ENCODE measurements at places on chromosomes 11 and 22. TPM values are rescaled to one million over a fixed set of nuclear protein-coding genes. Genes with fewer than 3 reads are reported as not detected.

DNA sequence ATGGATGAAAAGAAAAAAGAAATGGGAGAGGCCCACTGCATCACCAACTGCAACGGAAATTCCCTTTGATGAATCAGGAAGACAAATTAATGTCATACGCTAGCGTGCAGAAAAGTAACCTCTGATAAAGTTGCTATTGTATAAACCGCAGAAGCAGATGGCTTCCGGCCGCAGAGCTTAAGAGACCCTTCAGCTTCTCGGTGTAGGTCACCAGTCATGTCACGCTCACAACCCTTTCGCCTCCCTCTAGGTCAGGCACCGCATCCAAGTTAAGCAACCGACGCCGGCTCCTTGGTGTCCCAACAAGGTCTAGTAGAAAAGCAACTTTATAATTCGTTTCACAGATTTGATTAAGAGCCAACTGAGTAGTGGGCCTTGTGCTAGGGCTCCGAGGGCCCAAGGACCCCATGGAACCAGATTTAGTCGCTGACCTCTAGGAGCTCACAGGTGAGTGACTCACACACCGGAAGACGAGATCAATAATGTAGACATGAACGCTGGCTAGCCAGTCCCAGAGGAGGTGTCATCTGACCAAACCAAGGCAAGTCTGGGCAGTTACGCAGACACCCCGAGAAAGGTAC lies 1.2 kb upstream of the ZFP91 start:
- no peaks in the 10 kb centered on the region for H3K27me3 ChIP-seq
- H3K4me1 ChIP-seq = no peaks in the 10 kb centered on the region
- no peaks in the 10 kb centered on the region for H3K36me3 ChIP-seq

DNA sequence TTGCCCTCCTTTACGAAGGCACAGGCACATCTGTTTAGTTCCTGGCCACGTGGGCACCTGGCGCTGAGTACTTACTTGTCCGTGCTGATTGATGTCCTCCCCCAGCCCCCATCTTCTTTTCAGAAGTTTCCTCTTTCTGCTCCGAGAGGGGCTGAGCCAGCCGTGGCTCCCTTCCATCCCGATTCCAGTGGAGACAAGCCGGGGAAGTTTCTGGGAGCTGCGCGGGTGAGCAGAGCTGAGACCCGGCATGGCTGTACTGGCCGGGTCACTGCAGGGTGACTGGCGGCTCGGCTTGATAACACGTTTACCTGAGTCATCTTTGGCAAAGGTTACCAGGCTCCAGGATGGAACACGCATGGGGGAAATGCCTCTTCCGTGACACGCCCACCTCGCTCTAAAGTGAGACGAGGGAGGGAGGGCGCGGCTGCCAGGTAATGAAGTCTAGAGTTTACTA lies 45.4 kb upstream of the ATXN10 start:
- peaks cover 42% of the 10 kb centered on the region for H3K27me3 ChIP-seq
- no peak overlapping the region for H3K4me3 ChIP-seq
- H3K4me1 ChIP-seq = no peaks in the 10 kb centered on the region

DNA sequence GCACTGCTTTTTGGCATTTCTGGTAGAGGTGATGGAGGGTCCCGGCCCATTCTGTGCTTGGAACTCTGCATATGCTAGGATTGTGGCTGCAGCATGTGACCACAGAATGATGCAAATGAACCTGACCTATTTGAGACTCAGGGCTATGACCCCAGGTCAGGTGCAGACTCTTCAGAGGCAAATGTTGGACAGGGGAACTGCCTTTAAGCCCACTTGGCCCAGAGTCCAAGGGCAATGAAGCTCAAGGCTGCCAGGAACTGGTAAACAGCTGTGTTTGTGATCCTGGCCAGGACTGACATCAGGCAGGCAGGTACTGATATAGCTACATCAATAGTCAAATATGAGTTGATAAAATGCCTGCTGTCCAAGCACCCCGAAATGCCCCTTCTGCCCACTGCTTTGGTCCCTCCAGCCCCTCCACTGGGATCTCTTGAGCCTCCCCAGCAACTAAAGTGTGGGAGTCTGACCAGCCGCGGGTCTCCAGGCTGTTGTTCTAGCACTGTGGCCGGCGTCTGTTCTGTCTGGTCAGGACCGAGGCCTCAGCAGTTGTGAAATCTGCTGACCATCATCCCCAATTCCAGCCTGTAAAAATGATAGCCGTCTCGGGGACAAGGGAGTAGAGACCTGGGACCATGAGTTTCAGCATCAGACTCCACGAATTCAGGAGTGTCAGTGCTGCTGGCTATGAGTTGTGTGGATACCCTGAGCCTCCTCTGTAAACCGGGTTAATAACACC lies 82.4 kb upstream of the EIF3D start:
- DNase-seq = no peak
- peaks cover 29% of the 10 kb centered on the region for H3K27me3 ChIP-seq
- H3K27ac ChIP-seq = no peak overlapping the region
- no peaks in the 10 kb centered on the region for H3K4me1 ChIP-seq

GRCh38 chr11:123653483-123653826 lies 969 bp downstream of the SCN3B start:
- no peaks in the 10 kb centered on the region for H3K36me3 ChIP-seq
- H3K27ac ChIP-seq = no peak overlapping the region
- no peaks in the 10 kb centered on the region for H3K27me3 ChIP-seq
- peak overlapping the region; percentile 60 for H3K4me3 ChIP-seq
- H3K4me1 ChIP-seq = no peaks in the 10 kb centered on the region
- no peak for DNase-seq

Gene MMP1
- total RNA-seq = not detected

Gene BTG4
- total RNA-seq = not detected

Gene SYT9
- total RNA-seq = 0.16 TPM
